ENCODE measurements at places on chromosomes 6 and 20. TPM values are rescaled to one million over a fixed set of nuclear protein-coding genes. Genes with fewer than 3 reads are reported as not detected.
A peak's percentile ranks its signal among the peaks of the same experiment; 100 is the strongest.

- no peak overlapping the region for H3K27ac ChIP-seq
- DNase-seq = no peak
- no peak overlapping the region for H3K4me3 ChIP-seq
- H3K27me3 ChIP-seq = no peaks in the 10 kb centered on the region
These were observed 216.9 kb upstream of the ECI2 start for GRCh38 chr6:4352322-4352669.

DNA sequence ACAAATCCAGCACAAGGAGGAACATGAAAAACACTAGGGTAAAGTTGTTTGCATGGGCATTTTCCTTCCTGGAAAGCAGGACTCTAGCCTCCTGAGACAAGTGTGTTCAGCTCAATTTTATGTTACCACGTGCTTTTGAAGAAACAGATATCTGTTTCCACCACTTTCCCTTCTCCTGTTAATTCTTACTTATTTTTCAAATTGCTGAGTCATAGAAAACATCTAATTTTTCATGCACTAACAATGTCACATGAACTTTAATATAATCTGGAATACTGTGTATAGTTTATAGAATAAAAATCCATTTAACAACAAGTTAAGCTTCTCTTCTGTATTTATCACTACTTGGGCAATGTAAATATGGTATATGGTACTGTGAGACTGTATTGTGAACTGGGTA is 174.2 kb downstream of the ISM1 start:
- H3K4me3 ChIP-seq = no peak overlapping the region
- H3K36me3 ChIP-seq = no peaks in the 10 kb centered on the region
- H3K27ac ChIP-seq = no peak overlapping the region
- no peak for DNase-seq

The PTCHD4 gene
- 3.6 TPM for total RNA-seq

The GID8 gene
- 57.8 TPM for total RNA-seq

GRCh38 chr6:149368065-149368464 is 32.0 kb upstream of the SUMO4 start:
- no peak overlapping the region for H3K27ac ChIP-seq
- no peak overlapping the region for H3K4me3 ChIP-seq
- no peaks in the 10 kb centered on the region for H3K36me3 ChIP-seq

DNA sequence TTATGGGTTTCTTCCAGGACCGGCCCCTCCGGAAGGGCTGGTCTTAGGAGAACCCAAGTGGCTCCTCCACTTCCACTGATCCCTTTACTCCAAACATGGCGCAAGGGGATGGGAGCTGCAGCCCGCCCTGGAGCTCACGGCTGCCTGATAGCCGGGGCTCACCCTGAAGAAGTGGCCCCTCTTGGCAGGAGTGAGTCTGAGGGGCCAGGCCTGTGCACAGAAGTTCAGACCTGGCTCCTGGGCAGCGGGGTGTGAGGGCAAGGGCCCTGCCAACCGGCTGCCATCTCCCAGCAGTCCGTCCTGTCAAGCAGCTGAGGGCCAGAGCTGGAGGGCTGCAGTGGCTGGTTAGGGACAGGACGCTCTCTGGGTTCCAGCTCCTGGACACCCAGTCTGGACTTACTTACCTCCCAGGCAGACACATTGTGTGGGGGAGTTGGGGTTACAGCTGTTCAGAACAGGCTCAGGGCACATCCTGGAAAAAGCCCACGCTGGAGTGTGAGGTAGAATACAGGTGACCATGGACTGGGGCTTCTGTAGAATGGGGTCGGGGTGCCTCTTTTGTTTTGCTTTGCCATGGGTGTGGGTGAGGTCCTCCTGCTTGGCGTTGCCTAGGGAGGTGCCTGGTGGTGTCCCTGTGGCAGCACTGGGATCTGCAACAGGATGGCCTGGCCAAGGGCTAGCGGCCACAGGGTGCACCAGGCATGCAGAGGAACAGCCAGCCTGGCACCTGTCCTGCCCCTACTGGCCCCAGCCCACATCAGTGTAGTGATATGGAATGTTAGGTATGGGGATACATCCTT is 88.4 kb downstream of the ASXL1 start:
- peaks cover 43% of the 10 kb centered on the region for H3K4me1 ChIP-seq
- H3K4me3 ChIP-seq = no peak overlapping the region
- H3K36me3 ChIP-seq = peaks cover 8% of the 10 kb centered on the region
- no peak overlapping the region for H3K27ac ChIP-seq

DNA sequence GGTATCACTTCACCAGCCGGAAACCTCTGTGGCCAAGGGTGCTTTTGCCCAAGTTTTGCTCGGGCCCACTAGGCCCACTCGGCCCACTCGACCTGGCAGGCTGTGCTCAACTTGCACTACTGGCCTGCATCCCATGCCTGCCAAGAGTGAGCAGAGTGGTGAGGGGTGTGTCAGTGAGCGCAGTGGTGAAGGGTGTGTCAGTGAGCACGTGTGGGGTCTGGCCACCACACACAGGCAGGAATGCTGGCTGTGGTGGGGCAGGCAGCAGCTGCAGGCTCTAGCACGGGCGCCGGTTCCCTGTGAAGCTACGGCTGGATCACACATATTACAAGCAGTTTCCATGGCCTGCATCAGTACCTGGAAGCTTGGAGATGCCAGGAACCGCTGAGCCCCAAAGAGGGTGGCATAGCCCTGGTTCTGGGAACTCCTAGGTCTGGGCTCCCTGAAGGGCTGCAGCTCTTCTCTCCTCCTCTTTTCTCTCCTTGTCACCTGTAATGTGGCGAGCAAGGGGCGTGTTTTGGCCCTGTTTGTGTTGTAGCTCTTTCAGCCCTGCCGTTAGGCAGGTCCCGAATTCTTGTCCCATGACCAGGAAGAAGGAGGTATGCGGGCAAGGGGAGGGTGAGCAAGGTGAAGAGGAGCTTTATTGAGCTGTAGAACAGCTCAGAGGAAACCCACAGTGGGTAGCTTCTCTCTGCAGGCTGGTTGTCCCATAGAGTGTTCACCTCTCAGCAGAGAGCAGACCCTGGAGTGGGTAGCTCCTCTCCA is 51.0 kb upstream of the CLDN20 start:
- H3K36me3 ChIP-seq = peaks cover 8% of the 10 kb centered on the region
- DNase-seq = no peak
- peaks cover 36% of the 10 kb centered on the region for H3K4me1 ChIP-seq
- no peak overlapping the region for H3K4me3 ChIP-seq

DNA sequence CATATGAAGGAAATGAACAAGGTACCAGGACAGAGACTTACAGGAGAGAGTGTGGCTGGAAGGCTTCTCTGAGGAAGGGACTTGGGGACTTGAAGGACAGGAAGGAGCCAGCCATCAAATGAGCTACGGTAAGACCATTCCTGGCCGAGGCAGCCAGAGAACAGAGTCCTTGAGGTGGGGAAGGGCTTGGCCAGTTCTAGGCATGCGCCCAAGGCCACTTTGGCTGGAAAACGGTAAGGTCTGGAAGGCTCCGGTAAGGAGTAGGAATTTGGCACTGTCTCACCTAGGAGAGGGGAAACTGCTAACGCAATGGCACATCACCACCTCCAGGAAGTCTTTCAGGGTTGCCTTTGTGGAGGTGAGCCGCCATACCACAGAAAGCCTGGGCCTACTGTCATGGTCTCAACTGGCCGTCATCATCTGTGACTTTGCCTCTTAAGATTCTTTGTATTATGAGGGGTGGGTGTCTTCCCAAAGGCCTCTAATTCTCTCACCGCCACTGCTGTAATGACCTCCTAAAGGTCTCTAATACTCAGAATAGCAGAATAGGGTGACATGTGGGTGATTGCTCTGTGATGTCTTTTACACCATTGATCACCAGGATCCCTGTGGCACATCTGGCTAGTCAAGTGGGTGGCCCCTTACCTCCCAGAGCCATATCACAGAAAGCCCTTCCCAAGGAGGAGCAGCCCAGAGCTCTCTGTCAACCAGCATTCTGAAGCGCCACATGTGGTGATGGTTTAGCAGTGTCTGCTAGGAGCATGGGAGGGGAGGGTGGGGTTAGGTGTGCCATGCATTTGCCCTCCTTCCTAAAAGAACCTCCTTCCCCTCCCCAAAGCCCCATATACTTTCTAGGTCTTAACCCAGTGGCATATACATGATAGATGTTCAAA is 17.7 kb upstream of the STX16 start:
- DNase-seq = peak; percentile 2
- H3K27me3 ChIP-seq = no peaks in the 10 kb centered on the region
- no peaks in the 10 kb centered on the region for H3K36me3 ChIP-seq
- H3K27ac ChIP-seq = no peak overlapping the region
- H3K4me1 ChIP-seq = peaks cover 6% of the 10 kb centered on the region

GRCh38 chr6:110095935-110096334 is 83.5 kb downstream of the WASF1 start:
- H3K27me3 ChIP-seq = no peaks in the 10 kb centered on the region
- H3K36me3 ChIP-seq = no peaks in the 10 kb centered on the region
- H3K27ac ChIP-seq = no peak overlapping the region
- no peak overlapping the region for H3K4me3 ChIP-seq
- H3K4me1 ChIP-seq = peaks cover 10% of the 10 kb centered on the region

DNA sequence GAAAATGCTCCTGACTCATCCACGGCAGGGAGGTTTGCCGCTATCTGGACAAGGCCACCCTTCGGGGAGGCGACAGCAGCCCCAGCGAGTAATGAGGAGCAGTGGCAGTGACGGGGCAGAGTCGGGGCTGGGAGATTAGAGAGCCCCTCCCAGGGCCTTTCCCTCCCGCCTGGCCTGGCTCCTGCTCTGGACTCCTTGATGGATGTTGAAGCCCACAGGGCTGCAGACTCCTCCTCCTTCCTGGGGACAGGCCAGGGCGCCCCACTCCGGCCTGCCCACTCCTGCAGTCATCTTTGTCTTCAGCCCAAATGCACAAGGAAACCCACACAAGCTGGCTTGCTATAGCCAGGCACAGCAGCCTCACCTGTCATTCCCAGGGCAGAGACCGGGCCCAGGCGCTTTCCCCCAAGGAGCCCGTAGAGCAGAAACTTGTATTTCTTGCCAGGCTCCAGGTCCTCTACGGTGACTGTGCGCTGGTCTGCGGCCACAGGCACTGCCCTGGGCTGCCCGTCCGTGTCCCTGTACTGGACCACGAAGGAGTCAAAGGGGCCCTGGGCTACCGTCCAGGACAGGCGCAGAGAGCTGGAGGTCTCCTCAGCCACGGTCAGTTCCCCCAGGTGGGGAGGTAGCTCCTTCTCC is 7.7 kb downstream of the CYP21A2 start:
- H3K27ac ChIP-seq = no peak overlapping the region
- no peaks in the 10 kb centered on the region for H3K36me3 ChIP-seq
- peaks cover 6% of the 10 kb centered on the region for H3K27me3 ChIP-seq
- H3K4me1 ChIP-seq = no peaks in the 10 kb centered on the region
- H3K4me3 ChIP-seq = no peak overlapping the region

DNA sequence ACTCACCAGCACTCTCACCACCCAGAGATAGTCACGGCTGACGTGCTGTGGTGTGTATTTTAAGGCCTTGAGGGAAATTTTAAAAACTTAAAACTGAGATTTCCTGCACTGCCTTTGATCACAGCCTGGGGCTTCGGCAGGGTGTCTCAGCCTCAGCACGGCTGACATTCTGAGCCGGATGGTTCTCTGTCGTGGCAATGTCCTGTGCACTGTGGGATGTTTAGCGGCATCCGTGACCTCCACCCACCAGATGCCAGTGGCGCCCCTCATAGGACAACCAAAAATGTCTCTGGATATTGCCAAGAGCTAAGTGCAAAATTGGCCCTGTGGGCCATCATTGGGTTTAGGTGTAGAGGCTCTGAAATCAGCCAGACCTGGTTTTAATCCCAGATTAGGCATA is 142.2 kb upstream of the KCNG1 start:
- H3K27me3 ChIP-seq = peaks cover 3% of the 10 kb centered on the region
- no peaks in the 10 kb centered on the region for H3K4me1 ChIP-seq
- no peak for DNase-seq
- H3K36me3 ChIP-seq = peaks cover 6% of the 10 kb centered on the region
- H3K27ac ChIP-seq = no peak overlapping the region

DNA sequence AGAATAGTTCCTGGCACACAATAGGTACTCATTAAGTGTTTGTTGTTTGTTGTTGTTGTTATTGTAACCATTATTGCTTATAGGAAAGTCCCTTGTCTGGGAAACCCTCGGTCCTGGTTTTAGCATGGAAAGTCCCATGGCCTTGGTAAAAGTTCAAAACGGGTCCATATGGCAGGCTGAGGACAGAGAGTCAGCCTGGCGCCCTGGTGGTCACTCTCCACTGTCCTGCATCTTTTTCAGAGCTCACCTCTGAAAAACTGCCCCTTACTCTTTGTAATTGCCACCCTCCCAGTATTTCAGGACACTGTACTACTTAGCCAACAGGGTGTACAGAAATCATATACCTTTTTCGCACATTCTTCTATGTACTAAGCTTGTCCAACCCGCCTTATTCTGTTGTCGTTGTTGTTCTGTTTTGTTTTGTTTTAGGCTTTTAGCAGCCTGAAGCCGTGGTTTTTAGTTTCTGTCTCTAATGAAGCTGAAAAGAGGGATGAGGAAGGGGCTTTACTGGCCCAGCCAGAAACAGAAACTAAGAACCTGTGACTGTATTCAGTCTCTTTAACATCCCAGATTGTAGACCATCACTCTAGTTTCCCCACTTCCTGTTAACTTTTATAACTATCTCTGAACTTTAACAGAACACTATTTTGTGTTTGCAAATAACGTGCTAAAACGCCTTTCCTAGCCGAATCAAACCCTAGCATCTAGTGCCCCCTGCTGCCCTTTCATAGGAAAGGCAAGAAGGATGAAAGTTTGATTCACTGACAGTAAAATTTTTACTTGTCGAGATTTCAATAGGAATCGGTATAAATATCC is 7.6 kb upstream of the TMEM14A start:
- H3K27me3 ChIP-seq = peaks cover 4% of the 10 kb centered on the region
- H3K4me1 ChIP-seq = peaks cover 3% of the 10 kb centered on the region
- H3K36me3 ChIP-seq = no peaks in the 10 kb centered on the region
- peak; percentile 30 for DNase-seq

DNA sequence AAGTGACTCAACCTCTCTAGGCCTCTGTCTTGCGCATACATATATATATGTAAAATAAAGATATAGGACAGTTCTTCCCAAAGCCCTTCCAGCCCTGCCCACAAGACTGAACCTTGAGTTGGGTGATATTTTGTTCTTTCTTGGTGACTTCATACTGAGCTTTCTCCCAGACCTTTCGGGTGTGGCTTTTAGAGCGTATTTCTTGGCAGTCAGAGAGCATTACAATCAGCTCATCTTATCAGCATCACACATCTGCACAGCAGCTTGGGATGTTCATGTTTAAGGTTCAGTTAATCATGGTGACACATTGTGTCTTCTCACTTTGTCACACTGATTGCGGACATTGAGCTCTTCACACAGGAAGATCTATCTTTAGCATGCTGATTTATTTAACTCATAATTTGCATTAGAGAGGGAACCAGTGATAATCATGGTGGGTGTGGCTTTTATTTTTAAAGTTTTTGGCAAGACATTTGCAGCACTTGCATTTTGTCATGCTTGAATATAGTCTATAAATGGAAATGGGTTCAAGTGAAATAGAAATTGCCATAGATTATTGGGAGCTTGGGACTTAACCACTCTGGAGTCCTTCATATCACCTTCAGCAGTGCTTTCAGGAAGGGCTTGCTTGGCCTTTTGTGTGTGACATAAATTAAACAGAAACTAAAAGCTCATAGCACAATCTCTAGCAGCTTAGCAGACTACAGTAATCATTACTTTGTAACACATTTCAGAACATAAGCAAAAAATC is 8.3 kb downstream of the KIF3B start:
- H3K27ac ChIP-seq = no peak overlapping the region
- DNase-seq = no peak
- peaks cover 6% of the 10 kb centered on the region for H3K4me1 ChIP-seq

- no peak for DNase-seq
- H3K36me3 ChIP-seq = peaks cover 4% of the 10 kb centered on the region
- H3K27me3 ChIP-seq = peaks cover 17% of the 10 kb centered on the region
- peaks cover 41% of the 10 kb centered on the region for H3K4me1 ChIP-seq
- no peak overlapping the region for H3K4me3 ChIP-seq
These were observed 14.5 kb downstream of the VSTM2L start for GRCh38 chr20:37917461-37917860.

GRCh38 chr20:20603339-20603990 is 109.0 kb downstream of the RALGAPA2 start:
- peaks cover 11% of the 10 kb centered on the region for H3K4me1 ChIP-seq
- H3K27ac ChIP-seq = no peak overlapping the region
- H3K27me3 ChIP-seq = no peaks in the 10 kb centered on the region
- no peaks in the 10 kb centered on the region for H3K36me3 ChIP-seq

Measured in glutamatergic neuron (in vitro differentiated cells).